ENCODE measurements at places on chromosomes 6 and 20.

- DNase-seq: no peak
These were observed 2.0 kb downstream of the ACSS1 start for GRCh38 chr20:25055711-25056495.

- DNase-seq: no peak
These were observed 15.2 kb upstream of the ROS1 start for GRCh38 chr6:117440706-117441525.

- DNase-seq: no peak
These were observed 1.4 kb downstream of the CTSZ start for GRCh38 chr20:59005523-59006166.

GRCh38 chr6:6736791-6737654 lies 148.5 kb downstream of the LY86 start:
- no peak for DNase-seq

GRCh38 chr6:22353101-22353500 lies 56.3 kb upstream of the PRL start:
- no peak for DNase-seq

GRCh38 chr6:106080763-106081095 lies 5.4 kb upstream of the PRDM1 start:
- DNase-seq: no peak

GRCh38 chr20:35994994-35995453 lies 26.6 kb downstream of the CNBD2 start:
- peak; percentile 58 for DNase-seq

DNA sequence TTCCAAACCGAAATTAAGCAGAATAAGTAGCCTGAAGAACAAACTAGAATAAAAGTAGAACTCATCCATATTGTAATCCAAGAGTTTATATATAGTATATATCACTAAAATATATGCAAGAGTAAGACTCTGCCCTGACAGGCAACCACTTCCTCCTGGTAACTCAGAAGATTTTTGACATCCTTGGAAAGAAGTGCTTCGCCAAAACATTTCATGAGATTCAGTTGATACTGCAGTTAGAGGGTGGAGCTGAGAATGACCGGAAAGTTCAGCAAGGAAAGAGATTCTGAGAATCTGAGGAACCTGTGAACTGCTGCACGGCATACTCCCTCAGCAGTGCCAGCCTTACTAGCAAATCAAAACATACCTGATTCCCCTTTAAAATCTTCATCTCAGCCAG lies 79.6 kb downstream of the CDK19 start:
- DNase-seq: no peak

- DNase-seq: no peak
These were observed 41.9 kb upstream of the TMEM170B start for GRCh38 chr6:11495565-11496145.

GRCh38 chr20:5270603-5271002 lies 46.2 kb downstream of the PROKR2 start:
- no peak for DNase-seq

- no peak for DNase-seq
These were observed 3.9 kb upstream of the MRGBP start for GRCh38 chr20:62792182-62792939.

DNA sequence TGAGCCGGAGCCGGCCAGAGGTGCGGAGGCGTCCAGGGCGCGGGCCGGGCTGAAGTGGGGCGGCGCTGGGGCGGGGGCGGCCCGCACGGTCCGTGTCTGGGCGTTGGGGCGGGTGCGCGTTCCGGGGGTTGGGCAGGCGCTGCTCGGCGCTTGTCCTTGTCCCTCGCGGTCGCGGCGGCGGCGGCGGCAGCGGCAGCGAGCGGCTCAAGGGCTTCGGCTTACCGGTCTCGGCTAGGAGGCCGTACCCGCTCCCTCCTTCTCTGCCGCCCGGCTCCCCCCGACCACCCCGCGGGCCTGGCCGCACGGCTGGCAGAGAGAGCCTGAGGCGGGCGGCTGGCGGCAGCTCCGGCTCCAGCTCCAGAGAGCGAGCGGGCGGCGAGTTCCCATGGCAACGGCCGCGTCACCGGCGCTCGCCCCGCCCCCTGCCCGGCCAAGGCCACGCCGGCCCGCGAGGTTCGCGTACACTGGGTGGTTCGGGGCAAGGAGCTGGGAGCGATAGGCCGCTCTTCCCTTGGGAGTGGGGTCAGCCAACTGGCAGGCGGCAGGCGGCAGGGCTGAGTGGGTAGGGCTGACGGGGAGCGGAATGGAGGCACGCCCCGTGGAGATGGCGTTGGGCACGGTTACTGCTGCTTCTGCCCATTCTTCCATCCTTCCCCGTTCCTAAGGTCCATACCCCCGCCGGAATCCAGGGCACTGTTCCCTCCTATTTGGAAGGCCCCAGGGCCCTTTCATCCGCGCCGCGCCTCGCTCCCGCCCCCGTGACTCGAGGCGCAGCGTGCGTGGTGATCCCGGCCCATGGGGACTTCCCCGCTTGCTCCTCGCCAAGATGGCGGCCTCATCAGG lies at the start of gene LRRC73:
LRRC73 (minus strand) TSS at position 363 of the 843 bp plus-strand sequence. CDS start 561 bp downstream, outside the sequence.
- DNase-seq: peak; percentile 55

DNA sequence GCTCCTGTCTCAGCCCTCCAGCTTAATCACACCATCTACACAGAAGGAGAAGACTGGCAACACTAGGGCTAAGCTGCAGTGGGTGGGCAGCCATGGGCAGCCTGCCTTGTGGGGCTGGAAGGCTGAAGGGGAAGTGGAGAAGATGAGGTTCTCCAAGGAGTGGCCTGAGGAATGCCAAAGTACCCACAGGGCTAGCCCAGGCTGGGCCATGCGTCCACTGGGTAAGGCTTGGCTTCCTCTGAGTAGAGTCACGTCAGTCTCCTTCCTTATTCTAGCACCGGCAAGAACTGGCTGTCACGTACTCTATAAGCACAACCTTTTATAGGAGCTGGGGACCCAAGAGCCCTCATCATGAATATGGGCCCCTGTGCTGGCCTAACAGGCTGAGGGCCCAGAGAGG lies 110.6 kb upstream of the SIRPA start:
- no peak for DNase-seq

- no peak for DNase-seq
These were observed 36.2 kb upstream of the HMGA1 start for GRCh38 chr6:34200340-34200971.

DNA sequence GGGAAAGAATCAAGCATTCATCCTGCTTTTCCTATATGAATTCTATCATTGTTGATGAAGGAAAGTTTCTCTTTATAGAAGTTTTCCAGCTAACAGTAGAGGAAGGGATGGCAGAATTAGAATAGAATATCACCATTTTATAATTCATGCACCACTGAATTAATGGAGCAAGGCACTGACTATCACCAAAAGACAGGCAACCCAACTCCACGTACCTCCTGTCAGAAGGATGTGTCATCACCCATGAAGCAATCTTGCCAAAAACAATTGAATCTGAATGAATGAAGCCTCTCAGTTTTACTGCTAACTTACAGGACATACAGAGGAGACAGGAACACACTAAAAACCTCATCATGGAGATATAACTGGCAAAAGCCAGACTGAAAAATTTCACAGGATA lies 122.4 kb downstream of the NFATC2 start:
- no peak for DNase-seq

GRCh38 chr20:38805958-38806854 lies 709 bp downstream of the PPP1R16B start:
- no peak for DNase-seq

DNA sequence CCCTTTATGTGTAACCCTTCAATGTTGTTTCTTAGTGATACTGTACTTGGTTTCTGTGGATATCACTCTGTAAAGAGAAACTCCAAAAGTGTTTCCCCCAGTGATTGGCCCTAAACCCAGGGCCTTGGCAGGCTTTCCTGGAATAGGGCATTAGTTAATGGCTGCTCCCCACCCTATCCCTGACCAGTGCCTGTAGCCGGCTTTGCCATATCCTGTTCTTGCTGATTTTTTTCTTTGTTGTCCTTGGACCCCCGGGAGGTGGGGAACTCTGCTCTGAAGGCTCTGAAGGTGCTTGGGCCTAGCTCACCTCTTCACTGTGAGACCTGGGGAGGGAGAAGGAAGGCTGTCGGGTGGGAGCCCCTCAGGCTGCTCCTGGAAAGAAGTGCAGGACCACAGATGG lies 120.1 kb downstream of the TCP11 start:
- no peak for DNase-seq

- no peak for DNase-seq
These were observed 58.5 kb downstream of the CDK19 start for GRCh38 chr6:110756817-110757216.

- DNase-seq: no peak
These were observed 915.0 kb downstream of the KIF16B start for GRCh38 chr20:15658295-15658694.

DNA sequence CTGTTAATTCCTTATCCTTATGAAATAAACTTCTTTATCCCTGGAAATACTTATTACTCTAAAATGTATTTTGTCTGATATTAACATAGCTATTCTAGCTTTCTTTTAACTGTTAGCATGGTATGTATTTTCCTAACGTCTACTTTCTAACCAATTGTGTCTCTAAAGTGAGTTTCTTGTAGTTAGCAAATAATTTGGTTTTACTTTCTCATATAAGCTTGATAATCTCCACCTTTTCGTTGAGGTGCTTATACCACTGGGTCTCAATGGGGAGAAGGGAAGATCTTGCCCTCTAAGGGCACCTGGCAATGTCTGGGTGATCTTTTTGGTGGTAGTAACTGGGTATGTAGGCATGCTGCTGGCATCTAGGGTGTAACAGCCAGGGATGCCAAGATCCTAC lies 25.7 kb downstream of the ZNF334 start:
- DNase-seq: no peak

DNA sequence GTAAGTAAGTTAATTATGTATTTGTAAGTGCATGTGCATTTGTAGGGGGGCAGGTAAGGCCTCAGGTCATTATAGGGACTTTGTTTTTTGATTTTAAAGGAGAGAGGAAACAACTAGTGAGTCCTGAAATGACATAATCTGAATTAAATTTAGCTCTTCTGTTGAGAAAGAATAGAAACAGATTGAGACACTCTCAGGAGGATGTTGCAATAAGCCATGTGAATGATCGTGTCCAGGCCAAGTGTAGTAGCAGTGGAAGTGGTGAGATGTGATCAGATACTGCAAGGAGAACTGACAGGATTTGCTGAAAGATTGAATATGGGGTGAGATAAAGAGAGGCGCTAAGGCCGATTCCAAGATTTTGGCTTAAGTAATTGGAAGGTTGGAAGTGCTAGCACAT lies 2.6 kb upstream of the CENPW start:
- DNase-seq: no peak

DNA sequence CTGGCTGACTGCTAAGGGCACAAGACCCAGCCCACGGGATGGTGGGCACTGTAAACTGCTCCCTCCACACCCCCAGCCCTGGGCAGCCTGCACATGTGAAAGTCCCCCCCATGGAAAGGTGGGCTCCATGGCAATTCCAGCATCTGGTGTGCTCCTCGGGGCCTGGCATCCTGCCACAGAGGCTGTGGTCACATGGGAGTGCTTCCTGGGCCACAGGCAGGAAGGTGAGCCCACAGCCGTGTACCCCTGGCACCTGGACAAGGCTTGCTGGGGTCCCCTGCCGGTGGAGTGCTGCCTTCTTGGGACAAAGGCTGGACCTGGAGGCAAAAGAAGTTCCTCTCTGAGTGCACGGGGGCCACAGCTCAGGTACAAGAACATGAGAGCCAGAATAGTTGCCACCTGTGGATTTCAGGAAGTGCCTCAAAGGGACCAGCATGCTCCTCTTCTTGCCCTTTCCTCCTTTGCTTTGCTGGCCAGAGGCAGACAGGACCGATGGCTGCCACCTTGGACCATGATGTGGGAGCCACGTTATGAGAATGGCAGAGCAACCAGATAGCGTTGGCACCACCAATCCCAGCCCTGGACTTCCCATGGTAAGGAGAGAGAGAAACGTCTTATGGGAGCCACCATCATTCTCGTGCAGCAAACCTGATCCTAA lies 120.2 kb upstream of the MLN start:
- DNase-seq: no peak

DNA sequence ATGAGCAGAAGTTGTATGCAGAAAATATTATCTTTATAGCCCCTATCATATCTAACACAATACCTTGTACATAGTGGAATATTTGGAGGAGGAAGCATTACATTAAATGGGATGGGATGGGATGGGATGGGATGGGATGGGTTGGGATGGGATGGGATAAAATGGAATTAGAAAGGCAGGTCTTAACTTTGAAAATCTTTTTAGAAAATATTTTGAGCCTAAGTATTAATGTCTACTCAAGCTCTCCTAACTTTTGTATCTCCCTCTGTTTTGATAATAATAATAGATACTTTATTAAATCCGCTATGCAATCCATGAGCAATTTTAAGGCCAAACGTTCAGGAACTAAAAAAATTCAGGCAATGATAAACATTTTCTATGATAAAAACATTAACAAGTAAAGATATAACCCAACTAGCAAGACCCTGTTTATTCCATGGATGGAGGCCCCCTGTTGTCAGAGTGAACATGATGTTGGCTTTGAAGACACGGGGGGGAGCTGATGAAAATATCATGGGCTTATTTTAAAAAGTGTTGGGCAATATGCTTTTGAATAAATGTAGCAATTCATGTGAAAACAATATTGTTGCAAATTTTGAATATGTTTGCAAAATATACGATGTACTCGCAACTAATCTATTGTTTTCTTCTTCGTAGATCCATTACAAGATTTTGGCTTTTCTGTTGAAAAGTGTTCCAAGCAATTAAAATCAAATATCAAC lies 35.9 kb downstream of the LY86 start:
- no peak for DNase-seq

- DNase-seq: no peak
These were observed 26.4 kb downstream of the HLA-F start for GRCh38 chr6:29749668-29750067.

GRCh38 chr20:1629321-1629720 lies 9.5 kb upstream of the SIRPB1 start:
- DNase-seq: no peak

DNA sequence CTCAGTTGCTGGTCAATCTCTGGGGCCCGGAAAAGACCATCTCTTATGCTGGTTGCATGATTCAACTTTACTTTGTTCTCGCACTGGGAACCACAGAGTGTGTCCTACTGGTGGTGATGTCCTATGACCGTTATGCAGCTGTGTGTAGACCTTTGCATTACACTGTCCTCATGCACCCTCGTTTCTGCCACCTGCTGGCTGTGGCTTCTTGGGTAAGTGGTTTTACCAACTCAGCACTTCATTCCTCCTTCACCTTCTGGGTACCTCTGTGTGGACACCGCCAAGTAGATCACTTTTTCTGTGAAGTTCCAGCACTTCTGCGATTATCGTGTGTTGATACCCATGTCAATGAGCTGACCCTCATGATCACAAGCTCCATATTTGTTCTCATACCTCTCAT lies 4.3 kb downstream of the OR2J3 start:
- no peak for DNase-seq

- DNase-seq: no peak
These were observed 17.2 kb downstream of the SNX14 start for GRCh38 chr6:85576476-85576875.

DNA sequence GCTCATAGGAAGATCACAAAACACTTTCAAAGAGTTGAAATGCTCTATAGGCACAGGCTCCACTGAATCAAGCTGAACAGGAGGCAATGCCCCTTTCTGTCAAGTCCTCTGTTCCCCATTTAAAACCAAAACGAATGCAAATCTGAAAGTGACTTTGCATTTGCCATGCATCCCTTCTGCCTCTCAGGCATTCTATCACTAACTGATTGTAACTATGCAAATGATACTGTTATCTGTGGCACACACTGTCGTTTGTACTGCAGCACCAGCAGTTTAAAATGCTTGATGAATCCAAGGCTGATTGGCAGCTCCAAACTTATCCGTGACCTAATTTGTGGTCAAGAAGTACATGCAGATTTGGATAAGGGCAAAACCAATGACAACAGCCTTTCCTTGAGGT lies 1067.5 kb upstream of the MAP3K7 start:
- DNase-seq: no peak

Measured in stimulated activated CD8-positive, alpha-beta memory T cell treated with anti-CD3 and anti-CD28 coated beads, Interleukin-7, amount 100 ng/mL, for 1 hour (primary cell).